ENCODE measurements at places on chromosomes 7 and 10.

GRCh38 chr10:18376650-18377049, 236.4 kb downstream of the CACNB2 start:
- DNase-seq, result no peak

GRCh38 chr7:537911-538634, 18.4 kb upstream of the PDGFA start:
- no peak for DNase-seq

GRCh38 chr10:3708852-3709251, 76.2 kb downstream of the KLF6 start:
- DNase-seq, result no peak

GRCh38 chr7:100720671-100721504, 620 bp downstream of the EPO start:
- DNase-seq, result no peak

GRCh38 chr10:130857631-130858295, 453.8 kb downstream of the TCERG1L start:
- DNase-seq, result no peak

DNA sequence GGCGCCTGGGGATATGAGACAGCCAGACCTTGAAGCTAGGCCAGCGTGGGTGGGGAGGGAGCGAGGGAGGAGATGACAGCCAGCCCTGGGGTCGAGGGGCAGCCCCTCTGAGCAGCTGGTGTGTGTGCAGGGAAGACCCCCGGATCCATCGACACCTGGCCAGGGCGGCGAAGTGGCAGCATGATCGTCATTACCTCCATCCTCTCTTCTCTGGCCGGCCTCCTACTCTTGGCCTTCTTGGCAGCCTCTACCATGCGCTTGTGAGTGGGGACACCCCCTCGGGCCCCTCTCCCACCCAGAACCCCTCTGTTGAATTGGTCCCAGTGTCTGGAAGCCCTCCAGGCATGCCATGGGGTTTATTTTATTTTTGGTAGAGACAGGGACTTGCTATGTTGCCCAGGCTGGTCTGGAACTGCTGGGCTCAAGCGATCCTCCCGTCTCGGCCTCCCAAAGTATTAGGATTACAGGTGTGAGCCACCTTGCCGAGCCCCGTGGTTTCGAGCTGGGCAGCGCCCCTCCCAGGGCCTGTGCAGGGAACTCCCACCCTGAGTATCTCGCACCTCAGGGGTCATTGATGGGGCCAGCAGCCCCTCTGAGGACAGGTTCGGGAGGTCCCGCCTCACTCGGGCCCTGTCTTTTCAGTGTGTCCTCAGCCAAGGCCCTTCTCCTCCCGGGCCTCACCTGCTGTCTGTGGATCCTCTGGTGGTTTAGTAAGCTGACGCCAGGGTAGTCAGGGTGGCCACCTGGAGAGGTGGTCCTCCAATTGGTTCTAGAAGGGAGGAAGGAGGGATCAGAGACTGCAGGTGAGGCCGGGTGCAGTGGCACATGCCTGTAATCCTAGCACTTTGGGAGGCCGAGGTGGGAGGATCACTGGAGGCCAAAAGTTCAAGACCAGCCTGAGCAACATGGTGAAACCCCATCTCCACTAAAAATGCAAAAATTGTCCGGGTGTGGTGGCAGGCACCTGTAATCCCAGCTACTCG, 3.8 kb downstream of the UPK3B start:
- DNase-seq, result peak; percentile 2

DNA sequence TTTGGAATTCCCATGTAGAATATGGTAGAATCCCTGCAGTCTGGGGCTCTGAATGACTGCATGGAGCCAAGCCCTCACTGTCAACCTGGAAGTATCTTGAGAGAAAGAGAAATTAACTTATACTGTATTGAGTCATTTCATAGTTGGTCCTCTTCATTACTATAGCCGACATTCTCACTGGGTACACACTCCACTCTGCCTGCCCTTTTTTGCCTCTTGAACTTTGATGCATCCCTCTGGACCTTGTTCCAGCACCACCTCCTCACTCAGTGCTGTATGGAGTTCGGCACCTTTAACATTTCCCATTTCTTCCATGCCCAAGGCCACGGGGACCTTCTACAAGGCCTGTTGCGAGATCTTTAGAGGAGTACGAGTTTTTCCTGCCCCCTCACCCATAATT, 4.6 kb upstream of the ARHGAP22 start:
- DNase-seq, result no peak

DNA sequence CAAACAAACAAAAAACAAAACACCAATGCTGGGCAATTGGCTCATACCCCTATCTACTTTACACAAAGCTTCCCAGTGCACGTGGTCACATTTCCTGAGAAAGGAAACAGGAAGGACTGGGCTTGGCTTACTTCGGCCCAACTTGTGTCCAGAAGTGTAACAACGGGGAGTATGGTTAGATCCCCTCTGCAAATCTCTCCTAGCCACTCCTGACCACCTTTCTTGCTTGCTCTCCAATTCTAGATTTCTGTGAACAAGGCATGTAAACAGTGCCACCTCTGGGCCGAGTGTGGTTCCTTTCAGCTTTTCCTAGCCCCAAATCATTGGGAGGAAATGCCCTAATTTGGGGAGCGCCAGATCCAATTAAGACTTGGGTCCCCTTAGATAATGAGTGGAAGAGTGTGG, 21.0 kb upstream of the FRAT2 start:
- no peak for DNase-seq

DNA sequence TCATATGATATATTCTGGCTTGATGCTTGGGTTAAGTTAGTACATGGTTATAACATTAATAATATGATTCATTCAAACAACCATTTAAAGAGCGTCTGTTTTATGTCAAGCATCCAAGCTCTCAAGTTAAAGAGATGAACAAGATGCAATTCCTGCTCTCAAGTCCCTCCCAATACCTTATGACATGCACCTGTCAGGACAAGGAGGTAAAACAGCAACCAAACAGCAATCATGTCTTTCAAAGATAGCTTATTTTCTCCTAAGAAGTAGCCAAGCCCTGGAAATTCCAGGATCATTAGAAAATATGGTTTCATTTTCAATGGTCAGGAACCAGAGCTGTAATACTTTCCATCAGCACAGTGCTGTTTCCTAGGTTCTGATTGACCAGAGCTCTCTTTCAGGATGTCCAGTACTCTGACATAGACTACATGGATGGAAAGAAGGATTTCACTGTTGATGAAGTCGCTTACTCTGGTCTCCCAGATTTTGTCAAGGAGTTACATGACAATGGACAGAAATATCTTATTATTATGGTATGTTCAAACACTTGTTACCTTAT, 29.0 kb downstream of the MGAM2 start:
- no peak for DNase-seq

DNA sequence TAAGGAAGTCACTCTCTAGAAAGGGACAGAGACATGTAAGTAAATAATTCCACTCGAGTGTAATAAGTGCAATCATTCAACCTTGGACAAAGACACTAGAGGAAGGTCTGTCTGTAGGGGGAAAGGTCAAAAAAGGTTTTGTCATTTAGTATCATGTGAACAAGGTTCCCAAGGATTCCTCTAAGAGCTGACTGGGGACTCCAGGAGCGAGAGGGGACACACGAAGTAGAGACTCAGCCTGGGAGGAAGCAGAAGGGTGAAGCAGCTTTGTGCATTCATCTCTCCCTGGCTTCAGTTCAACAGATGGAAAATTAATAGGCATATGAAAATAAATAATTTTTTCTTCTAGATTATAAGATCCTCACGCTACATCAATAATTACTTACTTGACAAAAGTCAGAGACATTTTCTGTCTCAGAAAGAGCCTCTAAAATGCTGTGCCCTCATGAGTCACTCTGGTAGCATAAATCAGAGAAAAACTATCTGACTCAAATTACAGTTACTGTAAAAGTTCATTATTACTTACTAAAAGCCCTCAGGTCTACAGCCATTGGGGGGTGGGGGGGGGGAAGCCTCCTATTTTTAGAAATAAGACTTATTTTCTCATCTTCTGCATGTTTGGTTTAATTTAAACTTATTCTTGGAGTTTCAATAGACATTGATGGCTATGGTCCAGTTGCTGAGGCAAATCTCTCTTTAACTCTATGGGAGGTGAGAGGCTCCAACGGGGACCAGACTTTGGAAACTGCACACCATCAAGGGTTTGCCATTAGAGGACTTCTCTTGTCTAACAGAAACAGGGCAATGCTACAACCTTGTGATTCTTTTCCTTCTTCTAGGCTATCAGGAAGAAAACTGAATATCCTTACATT, 275.1 kb upstream of the KLF14 start:
- DNase-seq, result no peak

GRCh38 chr7:66376264-66376945, 171.3 kb downstream of the TPST1 start:
- DNase-seq, result no peak

DNA sequence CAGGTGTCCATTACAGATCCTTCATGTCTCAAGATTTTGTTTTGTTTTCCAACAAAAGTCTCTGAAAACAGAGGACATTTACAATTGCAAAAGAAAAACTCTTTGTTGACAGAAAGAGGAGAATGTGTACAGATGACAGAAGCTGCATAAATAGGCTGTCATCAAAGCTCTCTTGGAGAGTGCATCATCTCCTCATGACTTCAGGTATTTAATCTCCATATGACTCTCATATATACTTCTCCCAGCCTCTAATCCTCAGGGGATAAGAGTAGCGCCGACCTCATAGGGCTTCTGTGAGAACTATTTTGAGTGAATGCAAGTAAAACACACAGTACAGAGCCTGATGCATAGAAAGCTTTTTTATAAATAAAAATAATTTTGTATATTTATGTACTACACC, 48.1 kb upstream of the SEPTIN7 start:
- no peak for DNase-seq

GRCh38 chr10:116265686-116266085, 7.3 kb downstream of the GFRA1 start:
- no peak for DNase-seq

DNA sequence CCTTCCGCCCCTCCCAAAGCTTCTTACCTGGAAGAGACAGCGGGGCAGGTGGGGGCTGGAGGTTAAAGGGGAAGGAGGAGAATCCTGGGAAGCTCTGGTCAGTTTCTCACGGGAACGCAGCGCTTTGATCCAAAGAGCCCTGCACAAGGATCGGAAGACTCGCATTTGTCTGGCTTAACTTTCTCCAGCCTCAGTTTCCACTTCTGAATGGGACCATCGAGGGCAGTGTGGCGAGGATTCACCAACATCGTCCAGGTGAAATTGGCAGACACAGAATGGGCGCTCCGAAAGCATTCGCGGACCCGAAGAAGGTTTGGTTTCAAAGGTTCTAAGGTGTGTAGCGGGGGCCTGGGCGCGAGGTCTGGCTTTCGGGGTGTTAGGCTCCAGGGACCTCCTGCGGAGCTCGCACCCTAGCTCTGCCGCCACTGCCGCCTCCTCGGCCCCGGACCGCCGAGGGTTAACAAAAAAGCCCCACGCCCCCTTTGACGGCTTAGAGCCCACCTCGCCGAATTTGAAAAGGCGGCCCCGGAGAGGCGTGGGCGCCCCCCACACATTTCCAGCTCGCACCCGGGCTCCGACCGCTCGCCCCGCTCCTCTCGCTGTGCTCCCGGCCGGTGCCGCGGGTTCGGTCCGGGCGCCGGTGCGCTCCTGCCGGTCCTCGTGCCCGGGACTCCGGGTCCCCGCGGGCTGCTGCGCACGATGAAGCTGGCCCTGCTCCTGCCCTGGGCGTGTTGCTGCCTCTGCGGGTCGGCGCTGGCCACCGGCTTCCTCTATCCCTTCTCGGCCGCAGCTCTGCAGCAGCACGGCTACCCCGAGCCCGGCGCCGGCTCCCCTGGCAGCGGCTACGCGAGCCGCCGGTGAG, at the start of gene COL26A1:
Gene COL26A1, plus strand, starts transcription at position 542 of the 862 bp plus-strand sequence. Its CDS starts 158 bp downstream, at position 700.
- DNase-seq, result no peak

GRCh38 chr7:80324032-80324431, 187.8 kb downstream of the GNAT3 start:
- DNase-seq, result no peak

DNA sequence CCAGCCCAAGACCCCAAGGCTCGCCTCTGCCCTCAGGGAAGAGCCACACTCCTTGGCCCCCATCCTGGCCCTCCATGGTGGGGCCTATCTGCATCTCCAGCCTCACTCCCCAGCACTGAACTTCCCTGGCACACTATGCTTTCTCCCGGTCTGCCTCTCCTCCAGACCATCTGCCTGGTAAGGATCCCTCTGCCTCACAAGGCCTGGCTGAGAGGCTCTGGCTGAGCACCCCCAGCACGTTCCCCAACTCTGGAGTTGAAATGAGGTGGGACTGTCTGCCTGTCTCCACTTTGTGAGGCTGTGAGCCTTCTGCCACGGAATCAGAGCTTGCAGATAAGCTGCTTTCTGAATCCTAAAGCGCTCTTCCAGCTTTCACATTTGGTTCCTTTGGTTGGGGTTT, 220.7 kb downstream of the TNS3 start:
- no peak for DNase-seq

- no peak for DNase-seq
Observed at GRCh38 chr7:46525876-46526275, 604.8 kb upstream of the IGFBP3 start.

- no peak for DNase-seq
Observed at GRCh38 chr7:37318541-37318940, 130.1 kb downstream of the ELMO1 start.

Data from NAMALWA (cell line).